ENCODE measurements at places on chromosomes 3 and 15.
A peak's percentile ranks its signal among the peaks of the same experiment; 100 is the strongest.

DNA sequence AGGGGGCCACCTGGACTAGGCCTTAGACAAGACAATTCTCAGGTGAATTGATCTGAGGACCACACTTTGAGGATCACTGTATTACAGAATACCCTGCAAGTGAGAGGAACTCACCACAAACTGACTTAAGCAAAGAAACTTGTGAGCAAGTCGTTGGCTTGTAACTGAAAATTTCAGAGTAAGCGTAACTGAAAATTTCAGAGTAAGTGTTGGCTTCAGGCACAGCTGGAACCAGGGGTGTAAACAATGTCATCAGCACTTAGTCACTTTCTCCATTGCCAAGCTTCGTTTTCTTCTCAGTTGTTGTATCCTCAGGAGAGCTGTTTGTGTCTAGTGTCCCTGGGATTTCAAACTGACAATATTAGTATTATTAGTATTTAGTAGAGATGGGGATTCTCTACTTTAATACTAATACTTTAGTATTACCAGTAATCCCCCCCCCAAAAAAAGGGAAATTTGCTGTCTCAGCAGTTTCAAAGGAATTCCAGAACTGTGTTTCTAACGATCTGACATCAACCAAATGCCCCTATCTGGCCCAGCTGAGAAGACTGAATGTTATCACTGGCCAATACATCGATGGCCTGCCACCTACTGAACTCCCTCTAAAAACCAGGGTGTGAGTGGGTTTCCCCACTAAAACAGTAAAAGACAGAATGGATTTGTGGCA is 474.4 kb downstream of the NTRK3 start:
- DNase-seq: no peak

DNA sequence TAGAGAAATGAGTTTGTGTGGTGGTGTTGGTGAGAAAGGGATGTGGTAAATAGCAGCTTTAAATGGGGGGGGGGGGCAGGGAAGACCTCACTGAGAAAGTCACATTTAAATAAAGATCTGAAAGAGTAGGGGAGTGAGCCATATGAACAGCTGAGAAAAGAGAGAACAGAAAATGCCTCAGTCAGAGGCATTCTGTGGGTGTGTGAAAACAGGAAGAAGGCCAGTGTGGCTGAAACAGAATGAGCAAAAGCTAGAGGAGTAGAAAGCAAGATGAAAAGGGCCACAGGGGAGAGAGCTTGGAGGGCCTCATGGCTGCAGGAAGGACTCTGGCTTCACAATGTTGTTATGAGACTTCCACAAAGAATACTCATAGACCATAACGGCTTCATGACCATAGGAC is 783.3 kb downstream of the ZPLD1 start:
- DNase-seq: no peak

DNA sequence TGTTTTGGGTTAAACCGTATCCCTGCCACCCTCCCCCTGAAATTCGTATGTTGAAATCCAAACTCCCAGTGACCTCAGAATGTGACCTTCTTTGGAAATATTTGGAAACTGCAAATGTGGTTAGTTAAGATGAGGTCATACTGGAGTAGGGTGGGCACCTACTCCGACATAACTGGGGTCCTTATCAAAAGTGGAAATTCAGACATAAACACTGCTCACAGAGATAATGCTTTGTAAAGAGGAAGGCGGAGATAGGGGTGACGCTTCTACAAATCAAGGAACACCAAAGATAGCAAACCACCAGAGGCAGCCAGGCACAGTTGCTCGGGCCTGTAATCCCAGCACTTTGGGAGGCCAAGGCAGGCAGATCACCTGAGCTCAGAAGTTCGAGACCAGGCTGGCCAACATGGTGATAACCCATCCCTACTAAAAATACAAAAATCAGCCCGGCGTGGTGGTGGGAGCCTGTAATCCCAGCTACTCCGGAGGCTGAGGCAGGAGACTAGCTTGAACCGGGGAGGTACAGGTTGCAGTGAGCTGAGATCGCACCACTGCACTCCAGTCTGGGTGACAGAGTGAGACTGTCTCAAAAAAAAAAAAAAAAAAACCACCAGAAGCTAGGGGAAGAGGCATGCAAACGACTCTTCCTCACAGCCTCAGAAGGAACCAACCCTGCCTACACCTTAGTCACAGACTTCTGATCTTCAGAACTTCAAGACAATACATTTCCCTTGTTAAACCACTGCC is 51.1 kb upstream of the CHD2 start:
- DNase-seq: peak; percentile 34

- no peak for DNase-seq
Measured at GRCh38 chr3:139830817-139831216, 104.2 kb upstream of the CLSTN2 start.

- DNase-seq: no peak
Measured at GRCh38 chr3:150094150-150094933, 123.6 kb upstream of the PFN2 start.

- DNase-seq: no peak
Measured at GRCh38 chr3:154972951-154973350, 107.2 kb upstream of the MME start.

DNA sequence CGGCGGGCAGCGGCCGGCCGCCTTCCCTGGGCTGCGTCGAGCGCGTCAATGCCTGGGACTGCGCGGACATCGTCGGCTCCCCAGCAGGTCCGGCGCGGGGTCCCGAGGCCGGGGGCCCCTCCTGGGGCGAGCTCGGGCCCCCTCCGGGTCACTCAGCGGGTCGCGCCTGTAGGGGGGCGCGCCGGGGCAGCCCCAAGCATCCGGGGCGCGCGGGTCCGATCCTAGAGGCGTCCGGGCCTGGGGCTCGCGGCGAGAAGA is 725 bp downstream of the TLE3 start:
- DNase-seq: no peak

GRCh38 chr3:171269542-171269941 is 190.7 kb downstream of the TNIK start:
- no peak for DNase-seq

DNA sequence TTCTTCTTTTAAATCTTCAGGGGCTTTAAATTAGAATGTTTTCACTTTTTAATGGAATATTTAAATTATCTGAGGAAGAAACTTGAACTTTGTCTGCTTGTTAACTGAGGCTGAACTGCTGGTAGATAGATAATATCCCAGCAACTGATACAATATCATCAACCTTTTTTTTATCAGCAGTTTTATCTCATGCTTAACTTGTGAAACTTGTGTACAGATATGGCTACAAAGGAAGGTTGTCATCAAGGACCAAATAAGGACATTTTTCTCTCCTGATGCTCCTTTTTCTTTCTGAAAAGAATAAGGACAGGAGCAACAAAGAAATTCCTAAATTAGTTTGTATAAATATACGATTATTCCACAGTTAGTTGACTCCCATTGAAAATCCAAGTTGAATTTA is 66.4 kb upstream of the KBTBD8 start:
- DNase-seq: no peak

DNA sequence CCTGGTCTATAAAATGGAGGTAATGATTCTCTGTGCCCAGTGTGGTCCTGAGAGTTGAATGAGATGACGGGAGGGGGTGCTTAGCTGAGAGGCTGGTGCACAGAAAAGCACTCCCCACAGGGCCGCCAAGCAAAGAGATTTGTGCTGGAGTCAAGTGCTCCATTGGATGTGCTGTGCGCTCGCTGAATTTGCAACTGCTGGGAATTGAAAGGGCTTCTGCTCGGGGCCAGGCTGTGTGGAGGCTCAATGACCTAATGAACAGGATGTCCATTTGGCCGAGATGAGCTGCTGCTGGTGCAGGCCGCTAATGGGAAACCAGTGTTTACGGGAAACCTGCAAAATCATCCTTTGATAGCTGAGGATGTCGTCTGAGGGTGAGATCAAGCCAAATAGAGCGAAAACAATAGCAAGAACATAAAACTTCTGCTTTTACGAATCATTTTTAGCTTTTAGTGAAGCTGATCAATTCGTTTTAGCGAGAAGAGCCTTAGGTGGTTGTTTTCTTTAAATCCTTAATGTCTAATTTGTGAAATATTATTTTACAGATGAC is 211.7 kb downstream of the GABRG3 start:
- no peak for DNase-seq

- peak; percentile 18 for DNase-seq
Measured at GRCh38 chr15:80996247-80996646, 4.5 kb upstream of the TLNRD1 start.

- no peak for DNase-seq
Measured at GRCh38 chr3:14141144-14141543, 16.3 kb downstream of the TMEM43 start.

Measured in activated CD4-positive, alpha-beta T cell treated with anti-CD3 and anti-CD28 coated beads for 48 hours (primary cell).